Stimulated activated CD8-positive, alpha-beta memory T cell treated with anti-CD3 and anti-CD28 coated beads, Interleukin-4, amount 100 ng/mL, for 1 hour (primary cell): ENCODE measurements at places on chromosomes 16 and 17.

DNA sequence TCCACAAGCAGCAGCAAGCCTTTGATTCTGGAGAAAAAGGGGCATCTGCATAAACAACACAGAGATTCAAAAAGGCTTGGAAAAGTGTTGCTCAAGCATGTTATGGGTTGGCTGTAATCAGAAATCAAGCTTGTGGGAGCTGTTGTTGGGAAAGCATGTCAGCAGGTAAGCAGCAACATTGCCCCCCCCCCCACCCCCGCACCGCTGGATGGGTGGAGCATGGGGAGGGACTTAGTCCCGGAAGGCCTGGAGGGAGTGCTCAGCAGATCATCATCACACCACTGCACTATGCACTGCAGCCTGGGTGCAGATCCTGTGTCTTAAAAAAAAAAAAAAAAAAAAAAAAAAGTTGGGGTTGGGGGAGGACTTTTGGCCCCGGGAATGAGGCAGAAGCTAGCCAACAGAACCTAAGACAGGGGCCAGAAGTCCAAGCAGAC lies 16.8 kb upstream of the AKAP1 start:
- no peak for DNase-seq

GRCh38 chr17:27264068-27264812 lies 29.7 kb upstream of the WSB1 start:
- DNase-seq: no peak

GRCh38 chr16:23182679-23183542 lies at the start of gene SCNN1G:
TSS of gene SCNN1G (plus strand) at chr16:23182745. CDS start at chr16:23186272, 3,527 bp downstream.
- DNase-seq: no peak

- peak; percentile 63 for DNase-seq
These were observed 1.4 kb downstream of the PRAC2 start for GRCh38 chr17:48724251-48725003.

- DNase-seq: no peak
These were observed 13.2 kb upstream of the NAGLU start for GRCh38 chr17:42522798-42523278.

- DNase-seq: no peak
These were observed 42.7 kb downstream of the STAT3 start for GRCh38 chr17:42345396-42346073.
